ENCODE measurements at places on chromosomes 5 and 9.
A peak's percentile ranks its signal among the peaks of the same experiment; 100 is the strongest.

DNA sequence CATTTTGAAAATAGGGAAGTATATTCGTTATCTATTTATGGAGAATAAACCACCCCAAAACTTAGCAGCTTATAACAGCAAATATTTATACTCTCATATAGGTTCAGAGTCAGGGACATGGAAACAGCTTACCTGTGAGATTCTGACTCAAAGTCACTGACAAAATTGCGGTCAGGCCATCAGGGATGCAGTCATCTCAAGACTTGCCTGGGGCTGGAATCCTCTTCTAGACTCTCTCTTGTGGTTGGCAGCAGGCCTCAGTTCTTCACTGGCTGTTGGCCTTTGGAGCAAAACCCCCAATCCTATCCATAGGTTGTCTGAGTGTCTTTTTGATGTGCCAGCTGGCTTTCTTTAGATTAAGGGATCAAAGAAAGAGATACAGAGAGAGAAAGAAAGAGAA, 275.6 kb downstream of the SEC61B start:
- no peak overlapping the region for H3K27ac ChIP-seq
- no peaks in the 10 kb centered on the region for H3K4me1 ChIP-seq
- DNase-seq: no peak

DNA sequence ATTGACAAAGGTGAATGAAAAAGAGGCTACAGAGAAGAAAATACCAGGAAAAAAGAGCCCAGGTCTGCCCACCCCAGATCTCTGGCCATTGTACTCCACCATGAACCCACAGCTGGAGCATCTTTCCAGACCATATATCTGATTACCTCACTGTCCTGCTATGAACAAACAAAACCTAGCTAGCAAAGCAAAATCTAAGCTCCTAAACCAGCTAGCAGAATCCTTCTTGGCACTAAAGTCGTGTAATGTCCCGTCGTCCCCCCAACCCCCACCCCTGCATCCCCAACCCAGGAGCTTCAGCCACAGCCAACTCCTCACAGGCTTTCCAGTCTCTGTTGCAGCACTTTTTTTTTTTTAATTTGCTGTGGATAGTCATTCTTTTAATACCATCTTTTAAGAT, 2.5 kb downstream of the C1QTNF3 start:
- peaks cover 2% of the 10 kb centered on the region for H3K36me3 ChIP-seq
- no peak overlapping the region for H3K27ac ChIP-seq
- H3K4me3 ChIP-seq: no peak overlapping the region
- H3K4me1 ChIP-seq: peaks cover 4% of the 10 kb centered on the region
- H3K27me3 ChIP-seq: no peaks in the 10 kb centered on the region
- no peak for DNase-seq

DNA sequence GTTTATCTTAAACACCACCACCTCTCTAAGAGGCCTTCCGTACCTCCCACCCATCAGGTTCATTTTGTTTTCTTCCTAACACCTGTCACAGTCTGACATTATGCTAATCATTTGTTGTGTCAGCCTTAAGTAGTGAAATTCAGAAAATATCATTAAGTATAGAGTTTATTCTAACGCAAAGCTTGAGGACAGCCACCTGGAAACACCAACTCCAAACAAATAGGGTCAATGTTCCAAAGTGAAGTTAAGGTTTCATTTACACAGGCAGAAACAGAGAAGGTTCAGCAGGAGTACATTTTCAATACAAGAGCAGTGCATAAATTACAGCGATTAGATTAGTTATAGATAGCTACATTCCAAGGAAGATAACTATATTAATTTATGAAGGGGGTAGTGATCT, 1.3 kb upstream of the SMC5 start:
- peak overlapping the region; percentile 94 for H3K27ac ChIP-seq
- peaks cover 41% of the 10 kb centered on the region for H3K4me1 ChIP-seq
- DNase-seq: no peak
- H3K27me3 ChIP-seq: no peaks in the 10 kb centered on the region

GRCh38 chr5:131649161-131649560, 14.1 kb upstream of the RAPGEF6 start:
- peaks cover 32% of the 10 kb centered on the region for H3K36me3 ChIP-seq
- H3K27ac ChIP-seq: no peak overlapping the region
- no peaks in the 10 kb centered on the region for H3K4me1 ChIP-seq
- H3K27me3 ChIP-seq: no peaks in the 10 kb centered on the region

DNA sequence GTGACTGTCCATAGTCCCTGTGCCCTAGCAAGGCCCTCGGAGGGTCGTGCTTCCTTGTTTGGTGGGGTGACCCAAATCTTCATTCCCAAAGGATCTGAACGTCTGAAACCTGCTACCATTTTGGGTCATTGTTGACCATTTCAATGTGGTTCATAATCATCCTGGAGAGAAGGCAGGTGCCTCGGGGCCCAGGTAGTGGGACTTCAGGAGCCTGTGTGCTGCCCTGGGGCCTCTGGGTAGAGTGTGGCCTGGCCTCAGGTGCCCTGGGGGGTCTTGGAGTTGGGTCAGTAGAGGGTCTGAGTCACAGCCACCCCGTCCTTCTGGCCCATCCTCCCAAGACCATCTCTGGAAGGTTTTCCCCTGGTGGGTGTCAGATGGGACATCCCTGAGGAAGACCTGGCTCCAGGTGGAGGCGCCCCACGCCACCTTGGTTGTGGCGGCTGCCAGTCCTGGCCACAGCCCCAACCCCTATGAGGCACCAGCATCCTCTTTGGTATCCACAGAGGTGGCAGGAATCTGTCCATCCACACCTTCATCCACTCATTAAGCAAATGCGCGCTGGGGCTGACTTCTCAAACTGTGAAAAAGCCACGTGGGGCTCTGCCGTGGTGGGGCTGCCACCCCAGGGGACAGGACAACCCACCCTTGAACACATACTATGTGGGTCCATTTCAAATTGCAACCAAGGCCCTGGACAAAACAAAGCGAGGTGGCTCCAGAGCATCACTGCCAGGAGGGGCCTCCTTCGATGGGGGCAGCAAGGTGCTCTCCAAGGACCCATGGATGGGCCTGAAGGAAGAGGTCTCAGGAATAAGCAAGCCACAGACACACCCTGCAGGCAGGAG, 41.6 kb upstream of the FCN1 start:
- no peak overlapping the region for H3K4me3 ChIP-seq
- no peak overlapping the region for H3K27ac ChIP-seq
- DNase-seq: no peak
- H3K36me3 ChIP-seq: no peaks in the 10 kb centered on the region
- H3K27me3 ChIP-seq: peaks cover 3% of the 10 kb centered on the region
- no peaks in the 10 kb centered on the region for H3K4me1 ChIP-seq

DNA sequence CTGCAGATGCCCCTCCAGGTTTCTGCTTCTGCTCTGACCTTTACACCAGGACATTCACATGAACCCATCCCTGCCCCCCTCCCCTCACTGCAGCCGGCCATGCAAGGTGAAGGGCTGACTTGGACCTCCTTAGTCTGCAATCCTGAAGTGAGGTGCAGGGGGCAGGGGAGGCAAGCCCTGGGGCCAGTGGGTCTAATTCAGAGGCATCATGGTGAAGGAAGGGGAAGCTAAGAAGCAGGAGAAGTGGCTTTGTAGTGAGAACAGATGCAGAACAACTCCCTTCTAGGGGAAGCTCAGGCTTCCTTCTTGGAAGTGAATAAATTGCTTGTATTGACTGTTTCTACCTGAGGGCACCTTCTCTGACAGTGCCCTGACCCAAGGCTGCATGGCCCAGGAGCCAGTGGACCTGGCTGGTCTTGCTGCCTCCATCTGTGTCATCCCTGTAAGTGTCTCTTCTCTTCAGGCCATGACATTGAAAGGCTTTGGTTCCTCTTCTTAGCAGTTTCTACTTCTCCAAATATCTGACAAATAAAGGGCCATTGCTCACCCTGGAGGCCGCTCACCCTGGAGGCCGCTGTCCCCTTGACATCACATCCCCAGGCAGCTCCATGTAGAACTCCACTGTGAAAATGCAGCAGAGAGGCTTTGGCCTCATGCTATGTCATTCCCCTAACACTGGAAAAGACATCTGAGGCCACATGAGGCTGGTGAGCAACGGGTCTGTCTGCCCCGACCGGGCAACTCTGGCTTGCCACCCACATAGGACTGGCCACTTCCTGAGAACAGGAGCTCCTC, 55.3 kb downstream of the GADD45G start:
- DNase-seq: no peak
- no peaks in the 10 kb centered on the region for H3K27me3 ChIP-seq
- H3K4me1 ChIP-seq: peaks cover 20% of the 10 kb centered on the region
- H3K27ac ChIP-seq: no peak overlapping the region
- H3K36me3 ChIP-seq: no peaks in the 10 kb centered on the region

DNA sequence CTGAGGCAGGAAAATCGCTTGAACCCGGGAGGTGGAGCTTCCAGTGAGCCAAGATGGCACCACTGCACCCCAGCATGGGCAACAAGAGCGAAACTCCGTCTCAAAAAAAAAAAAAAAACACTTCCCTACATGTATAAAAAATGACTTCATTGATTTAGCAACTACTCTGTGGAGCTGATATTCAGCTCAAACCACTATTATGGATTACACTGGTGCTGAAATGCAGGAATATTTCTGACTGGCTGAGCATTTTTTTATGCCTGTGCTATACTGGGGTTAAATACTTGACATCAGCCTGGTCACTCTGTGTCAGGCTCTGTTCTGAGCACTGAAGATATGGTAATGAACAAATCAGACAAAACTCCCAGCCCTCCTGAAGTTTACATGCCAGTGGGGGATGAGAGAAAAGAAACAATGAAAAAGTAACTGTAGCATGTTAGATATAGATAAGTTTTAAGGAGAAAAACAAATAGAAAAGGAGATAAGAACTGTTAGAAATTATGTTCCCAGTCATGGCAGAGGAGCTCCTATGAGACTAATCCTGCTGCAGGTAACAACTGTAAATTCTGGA, 22.6 kb upstream of the TTC39B start:
- no peaks in the 10 kb centered on the region for H3K4me1 ChIP-seq
- no peak overlapping the region for H3K4me3 ChIP-seq
- no peak for DNase-seq
- H3K36me3 ChIP-seq: no peaks in the 10 kb centered on the region
- H3K27ac ChIP-seq: no peak overlapping the region
- H3K27me3 ChIP-seq: no peaks in the 10 kb centered on the region

GRCh38 chr9:100869326-100869725, 159.2 kb upstream of the PLPPR1 start:
- H3K4me3 ChIP-seq: no peak overlapping the region
- no peaks in the 10 kb centered on the region for H3K27me3 ChIP-seq
- H3K36me3 ChIP-seq: no peaks in the 10 kb centered on the region
- no peak overlapping the region for H3K27ac ChIP-seq

DNA sequence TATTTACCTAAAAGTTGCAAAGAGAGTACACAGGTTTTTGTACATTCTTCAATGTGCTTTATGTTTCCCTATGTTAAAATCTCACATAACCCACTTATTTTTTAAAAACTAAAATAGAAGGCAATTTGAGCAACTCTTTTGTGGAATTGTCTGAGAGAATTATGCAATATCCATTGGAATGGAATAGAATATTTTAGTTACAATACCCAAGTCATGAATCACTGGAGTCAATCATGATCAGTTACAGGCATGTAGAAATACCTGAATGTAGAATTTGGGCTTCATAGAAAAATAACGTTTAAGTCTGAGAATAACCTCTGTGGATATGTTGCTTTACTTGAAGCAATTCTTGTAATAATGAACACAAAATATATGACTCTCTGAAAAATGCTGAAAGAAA, 143.3 kb downstream of the FGF10 start:
- no peaks in the 10 kb centered on the region for H3K27me3 ChIP-seq
- H3K4me3 ChIP-seq: no peak overlapping the region
- H3K36me3 ChIP-seq: no peaks in the 10 kb centered on the region

DNA sequence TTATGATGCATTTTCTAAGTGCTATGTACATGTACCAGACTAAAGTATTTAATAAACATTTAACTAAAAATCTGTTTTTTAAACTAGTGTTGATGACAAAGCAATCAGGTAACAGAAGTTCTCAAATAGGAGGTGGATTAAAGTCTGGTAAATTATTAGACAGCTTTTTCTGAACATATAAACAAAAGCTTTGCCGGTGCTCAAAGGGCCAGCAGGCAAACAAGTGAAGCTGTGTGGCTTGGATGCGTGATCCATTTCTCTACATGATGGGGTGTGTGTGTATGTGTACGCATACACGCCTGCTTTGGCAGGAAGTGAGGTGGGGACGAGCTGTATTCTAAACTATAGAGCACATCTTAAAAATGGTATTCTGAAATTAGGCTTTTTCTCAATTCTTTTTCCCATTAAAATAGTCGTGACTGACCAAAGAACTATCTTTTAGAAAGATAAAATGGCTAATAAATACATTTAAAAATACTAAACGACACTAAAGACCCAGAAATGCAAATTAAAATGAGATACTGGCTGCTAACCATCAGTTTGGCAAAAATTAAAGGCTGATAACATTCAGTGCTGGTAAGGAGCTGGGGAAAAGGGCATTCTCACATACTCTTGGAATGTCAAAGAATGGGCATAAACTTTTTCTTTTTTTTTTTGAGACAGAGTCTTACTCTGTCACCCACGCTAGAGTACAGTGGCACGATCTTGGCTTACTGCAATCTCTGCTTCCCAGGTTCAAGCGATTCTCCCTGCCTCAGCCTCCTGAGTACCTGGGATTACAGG, 174.0 kb downstream of the MAPKAP1 start:
- H3K4me3 ChIP-seq: no peak overlapping the region
- H3K4me1 ChIP-seq: peaks cover 4% of the 10 kb centered on the region
- DNase-seq: no peak
- no peak overlapping the region for H3K27ac ChIP-seq
